ENCODE measurements at places on chromosomes 4 and X.

DNA sequence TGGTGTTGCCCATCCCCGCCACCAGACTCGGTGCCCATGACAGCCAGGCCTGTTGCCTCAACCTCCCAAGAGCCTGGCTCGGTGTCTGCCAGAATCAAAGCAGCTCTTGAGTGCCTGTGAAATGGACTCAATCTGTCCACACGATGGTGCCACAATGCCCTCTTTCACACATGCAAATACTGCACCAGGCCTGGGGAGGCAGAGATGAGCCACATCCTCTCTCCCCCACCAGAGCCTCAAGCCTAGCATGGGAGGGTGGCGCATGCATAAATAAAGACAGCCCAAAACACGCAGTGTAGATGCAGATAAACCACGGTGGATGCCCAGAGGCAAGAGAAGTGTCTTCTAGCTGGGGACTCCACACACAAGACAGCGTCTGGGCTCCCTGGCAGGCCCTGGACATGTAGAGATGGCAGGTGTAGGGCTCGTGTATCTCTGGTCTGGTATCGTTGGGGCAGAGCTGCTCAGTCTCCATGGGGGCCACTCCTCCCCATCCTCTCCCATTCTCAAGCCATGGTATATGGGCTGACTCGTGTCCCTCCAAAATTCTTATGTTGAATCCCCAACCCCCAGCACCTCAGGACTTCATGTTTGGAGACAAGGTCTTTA lies 65.6 kb downstream of the JAKMIP1 start:
- DNase-seq: no peak

DNA sequence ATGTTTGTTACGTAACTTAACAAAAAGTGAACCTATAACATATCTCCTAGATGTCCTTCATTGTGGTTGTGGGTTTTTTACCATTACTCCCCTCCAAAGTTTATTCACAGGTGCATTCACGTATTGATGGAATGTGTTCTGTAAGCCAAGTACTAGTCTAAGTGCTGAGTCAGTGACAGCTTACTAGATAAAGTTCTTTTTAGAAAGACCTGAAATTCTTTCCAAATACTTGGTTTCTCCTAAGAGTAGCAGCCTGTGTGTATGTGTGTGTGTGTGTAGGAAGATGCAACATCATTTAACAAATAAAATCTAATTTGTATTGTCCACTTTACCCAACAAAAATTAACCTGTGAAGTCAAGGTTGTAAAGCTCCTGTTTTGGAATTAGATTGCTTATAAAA lies 22.1 kb downstream of the NAP1L5 start:
- no peak for DNase-seq

- no peak for DNase-seq
Measured at GRCh38 chr4:2494992-2495391, 26.1 kb downstream of the RNF4 start.

GRCh38 chrX:44974451-44974850 lies 101.5 kb downstream of the KDM6A start:
- DNase-seq: no peak

GRCh38 chrX:1700757-1701156 lies 85.9 kb downstream of the ASMT start:
- DNase-seq: no peak

DNA sequence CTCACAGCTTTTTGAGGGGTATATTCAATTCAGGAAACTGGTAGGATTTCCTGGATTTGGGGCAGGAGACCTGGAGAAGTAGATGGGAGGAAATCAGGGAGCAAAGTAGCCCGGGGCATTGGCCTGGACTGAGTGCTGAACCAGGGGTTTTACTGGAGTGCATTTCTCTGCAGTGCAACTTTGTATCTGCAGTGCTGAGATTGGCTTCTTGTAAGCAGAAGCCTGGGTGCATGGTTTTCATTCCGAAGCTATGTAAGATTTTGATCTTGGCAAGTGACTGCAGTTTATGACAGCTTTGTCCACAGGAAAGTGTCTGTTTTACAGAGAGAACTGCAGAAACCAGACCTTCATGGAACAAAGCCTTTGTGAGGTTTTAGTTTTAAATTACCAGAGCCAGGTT lies 158.3 kb downstream of the SPCS3 start:
- no peak for DNase-seq

- no peak for DNase-seq
Measured at GRCh38 chr4:185893500-185893899, 81.5 kb upstream of the SORBS2 start.

GRCh38 chr4:52250154-52250553 lies 199.1 kb downstream of the SPATA18 start:
- DNase-seq: no peak

GRCh38 chrX:95076449-95076848 lies 1402.4 kb downstream of the FAM133A start:
- DNase-seq: no peak

GRCh38 chrX:29478336-29479069 lies 736.9 kb upstream of the MAGEB2 start:
- DNase-seq: no peak

DNA sequence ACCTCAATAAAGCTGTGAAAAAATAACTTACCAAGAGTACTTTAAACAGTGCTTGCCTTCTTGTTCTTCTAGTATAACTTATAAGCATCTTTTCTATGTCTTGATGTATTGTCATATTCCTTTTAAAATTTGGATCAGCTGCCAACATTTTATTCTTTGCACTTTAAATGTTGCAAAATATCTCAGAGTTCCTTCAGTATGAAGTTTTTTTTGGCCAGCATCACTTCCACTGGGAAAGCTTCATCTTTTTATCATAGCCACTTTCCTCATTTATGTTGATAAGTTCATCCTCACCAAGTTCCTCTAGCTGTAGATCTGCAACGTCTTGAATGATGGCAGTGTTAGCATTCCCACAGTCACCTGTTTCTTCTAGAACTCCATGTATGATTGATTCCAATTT lies 24.2 kb downstream of the CXorf58 start:
- no peak for DNase-seq
